ENCODE measurements at places on chromosomes 1 and 21. TPM values are rescaled to one million over a fixed set of nuclear protein-coding genes. Genes with fewer than 3 reads are reported as not detected.
A peak's percentile ranks its signal among the peaks of the same experiment; 100 is the strongest.

CD53 gene
- 0.35 TPM for total RNA-seq

DNA sequence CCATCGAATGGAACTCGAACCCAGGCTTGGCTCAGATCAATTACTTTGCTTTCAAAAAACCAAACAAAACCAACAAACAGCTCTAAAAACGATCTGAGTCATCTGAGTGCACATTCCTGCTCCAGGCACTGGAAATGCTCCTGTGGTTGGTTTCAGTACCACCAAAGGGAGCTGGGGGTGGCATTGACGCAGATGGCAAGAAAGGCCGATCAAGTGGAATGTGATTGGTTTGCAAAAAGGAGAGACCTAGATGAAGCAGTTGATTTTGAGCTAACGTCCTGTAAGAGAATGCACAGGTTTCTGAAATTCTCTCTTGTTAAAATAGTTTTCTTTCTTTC lies 39.5 kb downstream of the PIK3CD start:
- peak; percentile 64 for DNase-seq

- peak; percentile 57 for DNase-seq
Measured at GRCh38 chr21:30194701-30195299, 21.1 kb downstream of the CLDN8 start.

DNA sequence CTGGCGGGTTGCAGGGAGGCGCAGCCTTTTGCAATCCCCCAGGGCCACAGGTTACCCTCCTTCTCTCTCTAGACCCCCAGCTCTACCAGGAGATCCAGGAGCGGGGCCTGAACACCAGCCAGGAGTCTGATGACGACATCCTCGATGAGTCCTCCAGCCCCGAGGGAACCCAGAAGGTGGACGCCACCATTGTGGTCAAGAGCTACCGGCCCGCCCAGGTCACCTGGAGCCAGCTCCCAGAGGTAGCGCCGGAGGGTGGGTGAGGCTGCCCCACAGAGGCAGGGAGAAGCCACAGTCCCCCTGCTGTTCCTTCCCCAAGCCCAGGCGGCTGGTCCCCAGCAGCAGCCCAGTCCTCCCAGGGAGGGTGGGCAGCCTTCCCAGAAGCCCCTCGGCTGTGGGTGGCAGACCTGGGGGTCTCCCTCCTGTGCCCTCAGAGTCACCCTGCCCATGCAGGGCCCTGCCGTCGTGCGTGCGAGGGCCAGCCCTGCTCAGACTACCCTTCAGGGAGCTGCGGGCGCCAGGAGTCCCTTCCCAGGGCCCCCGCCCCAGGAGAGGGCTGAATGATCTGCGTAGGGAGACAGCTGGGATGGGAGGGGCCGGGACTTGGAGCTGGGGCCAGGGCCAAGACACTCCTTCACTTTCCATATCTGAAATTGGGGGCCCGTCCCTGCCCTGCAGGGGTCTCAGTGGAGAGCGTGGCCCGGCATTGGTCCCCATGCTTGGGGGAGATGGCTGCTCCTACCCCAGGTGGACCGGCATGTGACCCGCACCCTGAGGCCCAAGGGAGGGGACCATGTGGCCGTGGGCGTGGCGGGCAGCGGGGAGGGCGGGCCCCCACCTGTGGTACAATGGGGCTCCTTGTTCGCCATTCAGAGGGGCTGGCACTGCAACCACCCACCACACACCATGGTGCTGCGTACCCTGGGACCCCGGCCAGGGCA lies 12.9 kb downstream of the ARHGEF16 start:
- DNase-seq, result no peak

DNA sequence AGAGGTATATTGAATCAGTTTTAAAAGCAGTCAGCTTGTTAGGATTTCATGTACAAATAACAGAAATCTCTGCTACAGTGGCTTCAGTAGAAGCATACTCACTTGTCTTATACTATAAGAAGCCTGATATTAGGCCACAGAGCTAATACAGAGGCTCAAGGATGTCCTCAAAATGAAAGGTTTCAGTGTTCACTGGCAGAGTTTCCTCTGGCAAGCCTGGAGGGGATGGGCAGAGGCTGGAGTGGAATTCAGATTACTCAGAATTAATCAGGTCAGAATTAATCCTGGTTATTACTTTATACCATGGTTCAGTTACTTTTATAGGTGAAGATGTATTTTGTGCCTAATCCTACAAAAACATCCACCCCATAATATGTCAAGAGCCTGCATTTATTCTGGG lies 520.5 kb downstream of the USP25 start:
- no peak for DNase-seq

NMNAT2 gene
- total RNA-seq, result 1.4 TPM

DNA sequence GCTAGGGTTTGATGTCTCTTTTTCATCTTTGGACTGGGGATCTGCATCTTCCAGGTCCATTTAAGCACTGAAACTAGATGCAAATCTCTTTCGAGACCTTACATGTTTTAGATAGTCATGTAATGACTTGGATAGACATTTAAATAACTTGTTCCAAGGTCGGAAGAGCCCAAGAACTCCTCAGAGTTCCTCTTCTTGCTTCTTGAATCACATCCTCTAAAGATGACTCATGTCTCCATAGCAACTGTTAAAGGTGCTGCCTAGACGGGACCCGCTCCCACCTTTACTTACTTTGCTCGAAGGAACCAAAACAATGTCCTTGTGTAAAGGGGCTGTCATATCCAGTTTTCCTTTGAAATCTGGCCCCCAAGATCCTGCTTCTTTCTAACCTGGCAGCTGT lies 130.0 kb downstream of the EDEM3 start:
- DNase-seq, result no peak
